Smooth muscle cell of bladder (primary cell): ENCODE measurements at places on chromosomes 2 and 18. TPM values are rescaled to one million over a fixed set of nuclear protein-coding genes. Genes with fewer than 3 reads are reported as not detected.

TANC1 gene
- 16.3 and 20.2 TPM in 2 replicates for total RNA-seq

FAM237A gene
- not detected in 2 replicates for total RNA-seq

CHRNG gene
- not detected in 2 replicates for total RNA-seq

MAP3K20 gene
- total RNA-seq: 66.4 and 93.6 TPM in 2 replicates

EHD3 gene
- total RNA-seq: 14.2 and 15.0 TPM in 2 replicates

CFAP210 gene
- total RNA-seq: under 0.01 TPM in 1 of 2 replicates, not detected in the other

MORN2 gene
- 19.1 and 20.7 TPM in 2 replicates for total RNA-seq

SRBD1 gene
- 14.8 and 18.1 TPM in 2 replicates for total RNA-seq

SMIM21 gene
- total RNA-seq: not detected in 2 replicates

TEX44 gene
- not detected in 2 replicates for total RNA-seq

CRYGC gene
- not detected in 2 replicates for total RNA-seq

SCN9A gene
- 7.8 and 11.6 TPM in 2 replicates for total RNA-seq

ANKRD30B gene
- total RNA-seq: under 0.01 and 0.09 TPM in 2 replicates

ALPP gene
- not detected in 2 replicates for total RNA-seq

UGT1A4 gene
- total RNA-seq: not detected in 2 replicates

TRIM43 gene
- not detected in 2 replicates for total RNA-seq

FEV gene
- not detected in 2 replicates for total RNA-seq

SULT1C2 gene
- total RNA-seq: under 0.01 and 0.83 TPM in 2 replicates

ROCK1 gene
- 26.3 and 28.3 TPM in 2 replicates for total RNA-seq

GPR39 gene
- 0.28 TPM in 2 replicates for total RNA-seq

USP34 gene
- 87.6 and 103 TPM in 2 replicates for total RNA-seq

MARCHF4 gene
- 0.28 and 0.37 TPM in 2 replicates for total RNA-seq

LRRTM4 gene
- total RNA-seq: 0.09 TPM in 1 of 2 replicates, not detected in the other

ASAP2 gene
- total RNA-seq: 15.1 and 16.9 TPM in 2 replicates

FTCDNL1 gene
- total RNA-seq: 0.92 and 1.00 TPM in 2 replicates

SFT2D3 gene
- total RNA-seq: 3.5 and 3.8 TPM in 2 replicates

CCDC141 gene
- under 0.01 TPM in 1 of 2 replicates, not detected in the other for total RNA-seq

RPRD1A gene
- total RNA-seq: 33.0 and 41.7 TPM in 2 replicates

EML6 gene
- total RNA-seq: 1.8 and 5.5 TPM in 2 replicates

GPAT2 gene
- total RNA-seq: 2.3 and 3.1 TPM in 2 replicates

BOLL gene
- not detected in 2 replicates for total RNA-seq

SIX3 gene
- not detected in 2 replicates for total RNA-seq

HOXD3 gene
- total RNA-seq: 0.14 and 0.28 TPM in 2 replicates

SRD5A2 gene
- total RNA-seq: not detected in 2 replicates

TWIST2 gene
- total RNA-seq: 45.2 and 60.6 TPM in 2 replicates

RBKS gene
- total RNA-seq: 1.6 and 2.4 TPM in 2 replicates

PMAIP1 gene
- 3.1 and 6.8 TPM in 2 replicates for total RNA-seq

D2HGDH gene
- 22.1 and 22.2 TPM in 2 replicates for total RNA-seq

SPAG16 gene
- 24.1 and 24.9 TPM in 2 replicates for total RNA-seq

RGPD8 gene
- total RNA-seq: 9.2 and 11.1 TPM in 2 replicates

COX7A2L gene
- total RNA-seq: 213 and 219 TPM in 2 replicates

KLHL14 gene
- not detected in 2 replicates for total RNA-seq

C2orf69 gene
- total RNA-seq: 7.1 and 8.5 TPM in 2 replicates

EMILIN2 gene
- total RNA-seq: 26.5 and 28.4 TPM in 2 replicates

ALK gene
- total RNA-seq: under 0.01 TPM in 2 replicates

FASTKD1 gene
- 12.9 and 18.1 TPM in 2 replicates for total RNA-seq

GNLY gene
- total RNA-seq: not detected in 2 replicates

LONRF2 gene
- total RNA-seq: 0.28 TPM in 2 replicates

SPATA3 gene
- total RNA-seq: not detected in 2 replicates

MC5R gene
- total RNA-seq: not detected in 2 replicates
